ENCODE measurements at places on chromosomes 2 and 18.

- no peak for DNase-seq
Observed at GRCh38 chr2:60808330-60808801, 52.3 kb downstream of the PAPOLG start.

DNA sequence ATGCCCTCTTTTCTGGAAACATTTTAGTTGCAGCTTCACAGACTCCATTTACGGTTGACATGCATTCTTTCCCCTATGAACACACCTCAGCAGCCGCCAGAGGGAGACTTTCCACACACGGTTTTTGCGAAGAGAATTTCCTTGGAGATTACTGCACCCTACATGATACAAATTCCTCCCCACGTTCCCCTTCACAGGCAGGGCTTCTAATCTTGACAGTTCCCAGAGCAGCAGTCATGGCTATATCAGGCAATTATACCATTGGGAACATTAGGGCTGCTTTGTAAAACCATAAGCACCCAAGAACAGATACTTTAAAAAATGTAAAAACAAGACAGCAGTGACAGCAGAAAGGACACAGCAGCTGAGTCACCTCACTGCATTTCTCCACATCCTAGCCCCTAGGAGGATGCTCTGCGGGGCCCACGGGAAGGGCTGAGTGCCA, 253.8 kb downstream of the TGIF1 start:
- no peak for DNase-seq

GRCh38 chr18:34591920-34592444, 118.1 kb upstream of the DTNA start:
- DNase-seq: no peak

GRCh38 chr2:128644156-128644555, 325.5 kb upstream of the HS6ST1 start:
- peak; percentile 10 for DNase-seq

GRCh38 chr2:14925471-14925870, 293.0 kb downstream of the LRATD1 start:
- DNase-seq: no peak

DNA sequence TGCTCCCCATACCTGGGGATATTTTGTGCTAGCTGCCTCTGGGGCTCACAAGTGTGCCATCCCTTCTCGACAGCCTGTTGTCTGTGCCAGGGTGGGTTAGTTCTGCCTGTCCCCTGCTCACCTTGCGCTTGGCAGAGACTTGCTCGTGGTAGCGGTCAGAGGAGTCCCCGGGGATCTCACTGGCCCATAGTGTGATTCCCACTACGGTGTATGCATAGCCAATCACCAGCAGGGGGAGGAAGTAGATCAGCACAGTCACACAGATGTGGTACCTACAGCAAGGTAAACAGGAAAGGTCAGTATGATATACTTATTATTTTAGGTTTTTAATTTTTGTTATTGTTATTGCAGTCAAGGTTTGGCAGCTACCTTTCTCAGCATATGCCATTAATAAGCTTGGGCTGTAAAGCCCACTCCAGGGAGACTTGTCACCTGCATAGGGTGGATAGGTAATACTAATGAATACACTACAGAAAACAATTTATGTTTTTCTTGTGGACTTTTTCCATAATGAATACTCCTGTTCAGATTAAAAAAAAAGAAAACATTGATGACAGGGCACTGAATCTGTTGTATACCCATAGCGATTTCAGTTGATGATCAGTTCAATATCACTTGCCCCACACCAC, 95.2 kb downstream of the POLE4 start:
- peak; percentile 28 for DNase-seq

DNA sequence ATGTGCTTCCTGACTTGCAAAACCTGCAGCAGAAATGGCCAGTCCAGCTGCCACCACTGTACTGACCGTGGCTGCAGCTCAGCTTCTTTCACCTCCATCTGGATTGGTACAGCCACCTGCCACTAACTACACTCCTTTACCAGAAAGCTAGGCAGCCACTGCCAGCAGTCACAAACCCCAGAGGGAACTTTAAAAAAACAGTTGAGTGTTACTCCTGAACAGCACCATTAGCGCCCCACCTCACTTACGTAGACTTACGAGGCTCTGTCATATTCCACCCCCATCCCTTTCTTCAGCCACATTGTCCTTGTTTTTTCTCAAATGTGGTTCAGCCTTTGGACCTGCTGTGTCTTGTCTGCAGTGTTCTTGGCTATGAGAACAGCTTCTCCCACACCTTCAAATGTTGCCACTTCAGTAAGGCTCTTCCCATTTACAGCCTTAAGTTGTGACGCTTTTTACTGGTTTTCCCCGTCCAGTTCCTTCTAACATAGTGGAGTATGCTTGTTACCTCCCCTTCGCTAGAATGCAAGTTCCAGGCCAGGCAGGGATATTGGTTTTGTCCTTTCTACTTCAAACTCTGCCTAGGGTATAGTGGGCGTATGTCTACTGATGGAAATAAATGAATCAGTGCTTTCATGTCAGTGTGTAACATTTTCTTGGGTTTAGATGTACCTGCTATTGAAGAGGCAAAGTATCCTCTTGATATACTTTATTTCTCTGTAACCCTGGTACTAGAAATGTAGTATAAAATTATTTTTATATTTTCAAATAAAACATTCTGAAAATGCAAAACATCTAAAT, 17.0 kb downstream of the HNRNPA3 start:
- no peak for DNase-seq

GRCh38 chr2:169572189-169572588, 1.5 kb downstream of the FASTKD1 start:
- DNase-seq: no peak

DNA sequence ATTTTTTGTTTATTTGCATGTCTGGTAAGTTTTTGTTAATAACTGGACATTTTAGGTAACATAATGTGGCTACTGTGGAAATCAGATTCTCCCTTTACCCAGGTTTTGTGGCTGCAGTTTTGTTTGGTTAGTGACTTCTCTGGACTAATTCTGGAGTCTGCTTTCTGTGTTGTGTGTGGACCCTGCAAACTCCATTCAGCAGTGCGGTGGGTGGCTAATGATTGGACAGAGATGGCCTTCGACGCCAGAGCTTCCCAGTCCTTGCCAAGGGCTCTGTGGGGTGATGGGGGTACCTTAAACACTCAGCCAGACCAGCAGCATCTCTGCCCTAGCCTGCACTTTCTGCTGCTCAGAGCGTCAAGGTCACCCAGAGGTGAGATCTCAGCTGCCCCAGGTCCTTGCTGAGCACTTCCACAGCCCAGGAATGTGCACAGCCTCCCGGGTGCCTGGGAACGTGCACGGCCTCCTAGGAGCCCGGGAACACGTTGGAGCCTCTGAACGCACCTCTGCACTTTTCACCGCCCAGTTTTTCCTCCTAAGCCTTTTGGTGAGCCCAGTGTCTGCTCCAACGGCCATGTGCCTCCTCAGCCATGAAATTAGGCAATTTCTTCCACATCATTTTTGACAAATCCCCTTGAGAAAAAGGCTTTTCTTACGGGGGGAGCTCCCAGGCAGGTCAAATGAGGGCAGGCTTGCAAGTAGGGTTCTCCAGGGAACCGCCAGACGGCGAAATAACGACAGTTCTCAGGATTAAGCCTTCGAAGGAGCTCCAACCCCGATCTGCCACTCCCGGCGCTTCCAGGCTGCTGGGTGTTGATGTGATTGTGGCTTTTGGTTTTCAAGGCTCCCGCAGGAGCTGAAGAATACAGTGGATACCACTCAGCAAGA, 35.2 kb upstream of the KLF11 start:
- no peak for DNase-seq

- DNase-seq: no peak
Observed at GRCh38 chr2:242011167-242011513, 141.6 kb downstream of the RTP5 start.

- no peak for DNase-seq
Observed at GRCh38 chr2:33336036-33336625, 140.3 kb upstream of the RASGRP3 start.

GRCh38 chr2:9033385-9034168, 30.1 kb upstream of the MBOAT2 start:
- no peak for DNase-seq

- DNase-seq: no peak
Observed at GRCh38 chr18:10124967-10125366, 211.2 kb downstream of the VAPA start.

DNA sequence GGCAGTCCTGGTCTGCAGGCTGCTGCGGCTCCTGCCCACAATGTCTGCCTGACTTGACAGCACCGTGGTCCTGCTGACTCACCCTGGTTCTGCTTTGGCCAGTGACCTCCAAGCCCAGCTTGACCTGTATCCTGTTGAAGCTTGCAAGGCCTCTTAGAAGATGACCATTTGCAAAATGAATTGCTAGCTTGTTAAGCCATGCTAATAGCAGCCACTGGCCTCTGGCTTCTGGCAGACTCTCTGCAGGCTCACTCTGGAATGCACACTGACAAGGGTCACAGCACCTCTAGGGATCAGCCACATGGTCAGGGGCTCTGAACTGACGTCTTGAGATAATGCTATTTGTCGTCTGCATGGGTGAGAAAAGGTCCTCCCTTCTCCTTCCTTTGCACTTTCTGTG, 25.9 kb downstream of the CNGA3 start:
- no peak for DNase-seq

DNA sequence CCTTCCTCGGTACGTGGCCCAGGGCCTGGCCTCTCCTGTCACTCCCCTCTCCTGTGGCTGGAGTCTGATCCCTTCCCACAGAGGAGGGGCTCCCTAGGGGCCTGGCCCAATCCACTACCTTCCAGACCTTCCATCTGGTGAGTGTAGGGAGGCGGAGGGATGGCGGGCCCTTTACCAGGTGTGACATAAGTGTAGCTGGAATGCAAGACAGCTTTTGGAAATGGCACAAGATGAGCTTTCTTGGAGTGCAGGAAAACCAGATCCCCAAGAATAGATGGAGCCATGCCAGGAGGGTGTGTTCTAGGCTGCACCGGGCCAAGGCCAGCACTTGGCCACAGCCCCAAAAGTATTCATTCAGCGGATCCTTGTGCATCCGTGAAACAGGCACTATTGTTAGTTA, 30.1 kb downstream of the IGFBP5 start:
- DNase-seq: no peak

GRCh38 chr2:71358931-71359671, 27.5 kb downstream of the ZNF638 start:
- DNase-seq: no peak

DNA sequence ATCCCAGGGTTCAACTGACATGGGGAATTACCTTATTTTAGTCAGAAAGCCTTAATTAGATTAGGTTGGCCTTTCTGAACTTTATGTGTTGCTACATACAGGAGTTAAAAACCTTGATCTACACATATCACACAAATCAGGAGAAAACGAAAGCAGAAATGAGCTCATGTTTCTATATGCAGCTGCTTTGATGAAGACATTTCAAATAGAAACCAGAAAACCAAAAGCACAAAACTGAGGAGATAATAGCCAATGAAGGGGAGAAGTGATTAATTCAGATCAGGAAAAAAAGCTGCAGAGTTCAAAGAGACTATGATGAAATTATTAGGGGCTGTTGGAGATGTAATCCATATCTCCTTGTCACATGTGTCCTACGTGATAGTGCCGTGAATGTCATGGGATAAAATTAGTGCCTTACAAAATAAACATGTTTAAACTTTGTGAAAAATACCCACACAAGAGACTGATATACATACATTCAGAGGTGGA, 255.0 kb downstream of the CAMKMT start:
- no peak for DNase-seq

DNA sequence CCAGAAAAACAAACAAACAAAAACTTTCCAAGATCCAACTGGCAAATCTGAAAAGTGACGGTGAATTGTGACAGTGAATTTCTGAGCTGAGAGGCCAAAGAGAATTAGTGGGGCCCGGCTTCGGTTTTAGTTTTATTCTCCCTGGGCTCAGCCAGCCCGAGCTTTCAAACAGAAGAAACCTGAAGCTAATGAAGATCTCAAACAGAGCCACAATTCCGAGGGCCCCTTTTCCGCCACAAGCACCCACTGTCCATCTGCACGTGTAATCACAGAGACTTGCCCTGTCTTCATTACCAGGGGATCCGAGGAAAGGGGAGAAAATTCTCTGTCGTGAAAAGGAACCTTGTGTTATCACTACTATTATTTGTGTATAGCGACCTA, 4.2 kb upstream of the ONECUT2 start:
- DNase-seq: no peak

DNA sequence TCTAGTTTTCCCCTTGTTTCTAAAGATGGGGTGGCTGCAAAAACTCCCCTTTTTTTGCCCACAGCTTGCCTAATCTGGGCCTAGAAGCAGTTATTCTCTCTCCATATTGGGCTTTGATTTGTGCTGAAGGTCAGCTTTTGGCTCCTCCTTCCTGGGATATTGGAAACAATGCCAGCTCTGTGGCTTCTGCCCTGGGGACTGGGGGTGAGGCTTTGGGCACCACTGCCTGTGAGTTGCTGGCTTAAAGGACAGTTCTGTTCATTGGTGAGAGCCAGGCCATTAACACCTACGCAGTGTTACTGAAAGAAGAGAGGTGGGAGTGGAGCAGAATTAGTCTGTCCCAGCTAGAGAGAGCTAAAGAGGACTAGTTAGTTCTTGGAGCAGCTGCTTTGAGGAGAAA, 4.3 kb downstream of the UBXN2A start:
- DNase-seq: no peak

DNA sequence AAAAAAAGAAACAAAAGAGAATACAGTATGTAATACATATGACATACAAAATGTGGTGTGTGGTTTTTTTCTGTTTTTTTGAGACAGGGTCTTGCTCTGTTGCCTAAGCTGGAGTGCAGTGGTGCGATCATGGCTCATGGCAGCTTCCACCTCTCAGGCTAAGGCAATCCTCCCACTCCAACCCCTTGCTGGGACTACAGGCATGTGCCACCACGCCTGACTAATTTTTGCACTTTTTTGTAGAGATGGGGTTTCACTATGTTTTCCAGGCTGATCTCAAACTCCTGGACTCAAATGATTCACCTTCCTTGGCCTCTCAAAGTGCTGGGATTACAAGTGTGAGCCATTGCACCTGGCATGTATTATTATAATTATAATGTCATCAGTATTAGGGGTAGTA, 38.9 kb downstream of the DHX57 start:
- DNase-seq: no peak

GRCh38 chr2:157256626-157257025, 879 bp upstream of the GALNT5 start:
- no peak for DNase-seq

DNA sequence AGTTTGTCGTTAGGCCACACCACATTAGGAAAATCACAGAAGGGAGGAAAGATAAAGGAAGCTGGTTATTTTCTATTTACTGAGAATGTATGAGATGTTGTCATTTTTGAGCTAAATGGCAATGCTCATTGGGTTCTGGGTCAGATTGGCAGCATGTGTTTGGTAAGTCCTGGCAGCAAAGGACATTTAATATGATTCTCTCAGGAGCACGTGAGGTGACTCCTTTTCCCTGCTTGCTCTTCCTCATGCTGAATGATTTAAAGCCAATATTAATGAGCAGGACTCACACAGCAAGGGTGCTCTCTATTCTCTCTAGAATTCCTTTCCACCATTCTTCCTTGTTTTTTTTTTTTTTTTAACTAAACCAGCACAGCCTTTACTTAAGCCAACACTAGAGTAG, 298.2 kb downstream of the XIRP2 start:
- DNase-seq: no peak

- peak; percentile 97 for DNase-seq
Observed at GRCh38 chr18:59899298-59900221, at the start of gene PMAIP1. Gene PMAIP1 (plus strand): TSS chr18:59899996. CDS start chr18:59900178, 182 bp downstream.

- DNase-seq: no peak
Observed at GRCh38 chr2:233256048-233256447, 4.6 kb downstream of the ATG16L1 start.

Data from upper lobe of left lung (tissue), 6 donors.